Mammary epithelial cell (primary cell): ENCODE measurements at places on chromosomes 3 and 15.

- DNase-seq = no peak
Observed at GRCh38 chr3:43025423-43025822, 46.3 kb downstream of the GASK1A start.

DNA sequence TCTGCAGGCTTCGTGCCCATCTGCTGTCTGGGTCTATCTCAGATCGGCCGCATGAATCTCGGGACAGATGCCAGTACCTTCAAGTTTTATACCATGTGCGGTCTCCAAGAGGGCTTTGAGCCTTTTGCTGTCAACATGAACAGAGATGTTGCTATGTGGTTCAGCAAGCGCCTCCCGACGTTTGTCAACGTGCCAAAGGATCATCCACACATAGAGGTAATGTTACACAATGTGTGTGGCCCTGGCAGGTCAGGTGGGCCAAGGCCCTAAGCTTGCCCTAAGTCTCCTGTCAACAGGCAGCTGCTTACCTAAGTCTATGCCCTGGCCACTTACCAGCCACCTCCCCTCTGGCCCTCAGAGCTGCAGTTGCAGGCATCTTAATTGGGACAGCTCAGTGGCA, 324.0 kb upstream of the CHRM5 start:
- no peak for DNase-seq

DNA sequence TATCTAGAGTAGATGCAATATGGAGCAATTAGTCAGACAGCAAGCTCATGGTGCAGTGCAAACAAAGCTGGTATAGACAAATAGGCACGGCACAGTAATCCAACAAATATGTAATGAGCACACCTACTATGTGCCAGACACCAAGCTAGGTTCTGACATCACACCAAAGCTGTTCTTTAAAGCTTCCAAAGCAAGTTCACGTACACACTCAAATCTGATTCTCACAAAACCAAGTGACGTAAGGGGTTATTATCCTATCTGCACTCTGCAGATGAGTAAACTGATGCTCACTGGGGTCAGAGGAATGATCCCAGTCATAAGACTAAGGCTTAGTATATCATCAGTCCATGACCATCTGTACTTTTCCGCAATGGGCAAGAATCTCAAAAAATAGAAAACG, 27.8 kb upstream of the LIPC start:
- no peak for DNase-seq

DNA sequence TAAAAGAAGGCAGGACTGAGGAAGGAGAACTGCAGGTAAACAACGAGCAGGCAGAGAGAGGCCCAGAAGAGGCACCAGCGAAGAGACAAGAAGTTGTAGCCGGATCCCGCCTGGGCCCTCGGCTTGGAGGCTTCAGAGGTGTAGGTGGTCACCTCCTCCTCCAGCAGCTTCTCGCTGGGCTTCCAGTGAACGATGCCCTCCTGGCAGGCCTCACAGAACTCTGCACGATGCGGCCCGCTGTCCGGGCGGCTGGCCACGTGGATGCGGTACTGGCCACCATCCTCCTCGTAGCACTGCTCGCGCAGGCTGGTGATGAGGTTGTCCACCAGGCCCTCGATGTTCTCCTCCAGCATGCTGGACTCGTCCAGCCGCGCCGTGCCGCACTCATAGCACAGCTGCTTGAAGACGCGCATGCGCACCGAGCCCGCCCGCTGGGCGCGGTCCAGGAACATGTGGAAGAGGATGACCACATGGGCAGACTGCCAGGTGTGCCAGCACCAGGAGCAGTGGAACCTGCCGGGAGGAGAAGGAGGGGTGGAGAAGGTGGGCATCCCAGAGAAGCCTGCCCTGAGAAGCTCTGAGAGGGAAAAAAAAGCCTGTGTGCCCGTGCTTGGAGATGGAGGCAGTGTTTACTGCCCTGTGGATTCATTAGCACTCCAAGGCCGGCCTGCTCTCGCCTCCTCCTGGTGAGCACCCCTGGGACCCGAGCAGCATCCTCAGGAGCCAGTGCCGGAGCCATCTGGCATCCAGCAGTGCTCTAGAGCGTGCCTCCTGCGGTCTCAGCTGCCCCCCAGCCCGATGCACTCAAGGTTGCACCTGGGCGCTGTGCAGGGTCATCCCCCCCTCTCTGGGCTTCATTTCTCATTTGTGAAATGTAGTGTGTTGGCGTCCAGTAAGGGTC, 3.6 kb downstream of the RTP2 start:
- DNase-seq = no peak

GRCh38 chr3:135706758-135707375, 258.7 kb upstream of the PPP2R3A start:
- DNase-seq = peak; percentile 21
